ENCODE measurements at places on chromosomes 7 and 10.

DNA sequence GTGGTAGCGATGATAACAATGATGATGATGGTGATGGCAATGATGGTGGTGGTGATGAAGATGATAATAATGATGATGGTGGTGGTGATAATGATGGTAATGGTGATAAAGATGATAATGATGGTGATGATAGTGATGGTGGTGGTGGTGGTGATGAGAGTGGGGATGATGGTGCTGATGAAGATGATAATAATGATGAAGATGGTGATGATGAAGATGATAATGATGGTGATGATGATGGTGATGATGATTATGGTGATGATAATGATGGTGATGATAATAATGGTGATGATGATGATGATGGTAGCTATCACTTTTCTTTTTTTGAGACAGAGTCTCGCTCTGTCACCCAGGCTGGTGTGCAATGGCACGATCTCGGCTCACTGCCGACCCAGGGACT lies 144.5 kb upstream of the PCBD1 start:
- no peak for DNase-seq

DNA sequence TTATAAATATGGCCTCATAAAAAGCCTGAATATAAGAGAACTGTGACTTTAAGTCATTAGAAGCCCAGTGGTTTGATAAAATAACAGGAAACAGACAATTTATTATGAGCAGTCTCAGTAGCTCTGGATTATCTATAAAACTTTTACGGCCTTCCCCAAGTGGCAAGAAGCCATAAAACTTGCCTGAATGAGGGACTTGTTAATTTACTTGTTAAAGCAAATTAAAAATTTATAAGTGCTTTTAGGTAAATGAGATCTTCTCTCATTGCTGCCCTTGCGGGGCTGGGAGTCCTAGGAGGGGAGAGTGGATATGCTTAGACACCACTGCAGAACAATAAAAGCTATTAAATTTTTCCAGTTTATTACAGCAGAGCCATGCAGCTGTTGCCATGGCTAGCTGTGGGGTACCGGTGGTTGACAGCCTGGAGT lies 499.9 kb downstream of the AUTS2 start:
- DNase-seq, result no peak

GRCh38 chr7:119026391-119026790 lies 801.9 kb downstream of the ANKRD7 start:
- no peak for DNase-seq

- DNase-seq, result no peak
Measured at GRCh38 chr10:112184379-112184778, 814 bp upstream of the GPAM start.

- no peak for DNase-seq
Measured at GRCh38 chr7:39349452-39350123, 216.6 kb upstream of the YAE1 start.

- no peak for DNase-seq
Measured at GRCh38 chr10:131983780-131984179, 2.1 kb upstream of the BNIP3 start.

GRCh38 chr7:25260862-25261494 lies 32.7 kb upstream of the NPVF start:
- DNase-seq, result peak; percentile 4

GRCh38 chr10:121002586-121003205 lies 151.5 kb downstream of the WDR11 start:
- DNase-seq, result no peak

DNA sequence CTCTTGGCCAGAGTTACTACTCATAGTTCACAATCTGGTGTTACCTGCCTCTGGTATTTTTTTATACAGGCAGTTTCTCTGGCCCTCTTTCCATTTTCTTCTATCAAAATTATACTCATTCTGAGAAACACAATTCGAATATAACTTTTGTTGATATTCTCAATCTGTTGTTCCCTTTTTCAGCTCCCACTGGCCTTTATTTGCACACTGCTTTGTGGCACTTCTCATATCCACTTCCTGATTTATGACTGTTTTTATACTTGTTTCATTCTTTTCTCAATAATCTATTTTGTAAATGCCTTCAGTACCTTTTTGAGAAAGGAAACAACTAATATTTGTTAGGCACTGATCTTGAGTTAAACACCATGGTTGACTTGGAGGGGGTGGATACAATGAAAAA lies 93.8 kb upstream of the HDAC9 start:
- DNase-seq, result no peak

DNA sequence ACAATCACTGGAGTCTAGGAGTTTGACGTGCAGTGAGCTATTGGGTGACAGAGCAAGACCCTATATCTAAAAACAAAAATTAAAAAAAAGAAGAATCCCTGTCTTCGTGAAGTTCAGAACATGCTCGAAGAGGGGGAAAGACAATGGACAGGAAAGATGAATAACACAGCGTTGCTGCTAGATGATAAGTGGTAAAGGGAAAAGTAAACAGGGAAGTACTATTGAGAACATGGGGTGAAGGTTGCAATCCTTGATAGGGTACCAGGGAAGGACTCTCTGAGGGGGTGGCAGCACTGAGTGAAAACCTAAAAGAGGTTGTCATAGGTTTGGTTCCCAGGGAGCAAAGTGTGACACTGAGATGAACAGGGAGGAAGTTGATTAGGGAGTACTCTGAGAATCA lies 2.8 kb upstream of the ABRAXAS2 start:
- DNase-seq, result no peak

- DNase-seq, result no peak
Measured at GRCh38 chr7:51034521-51035264, 252.0 kb upstream of the GRB10 start.

- no peak for DNase-seq
Measured at GRCh38 chr10:101691081-101691480, 3.9 kb downstream of the FBXW4 start.

- DNase-seq, result no peak
Measured at GRCh38 chr7:157784041-157784835, 447.4 kb downstream of the DNAJB6 start.

DNA sequence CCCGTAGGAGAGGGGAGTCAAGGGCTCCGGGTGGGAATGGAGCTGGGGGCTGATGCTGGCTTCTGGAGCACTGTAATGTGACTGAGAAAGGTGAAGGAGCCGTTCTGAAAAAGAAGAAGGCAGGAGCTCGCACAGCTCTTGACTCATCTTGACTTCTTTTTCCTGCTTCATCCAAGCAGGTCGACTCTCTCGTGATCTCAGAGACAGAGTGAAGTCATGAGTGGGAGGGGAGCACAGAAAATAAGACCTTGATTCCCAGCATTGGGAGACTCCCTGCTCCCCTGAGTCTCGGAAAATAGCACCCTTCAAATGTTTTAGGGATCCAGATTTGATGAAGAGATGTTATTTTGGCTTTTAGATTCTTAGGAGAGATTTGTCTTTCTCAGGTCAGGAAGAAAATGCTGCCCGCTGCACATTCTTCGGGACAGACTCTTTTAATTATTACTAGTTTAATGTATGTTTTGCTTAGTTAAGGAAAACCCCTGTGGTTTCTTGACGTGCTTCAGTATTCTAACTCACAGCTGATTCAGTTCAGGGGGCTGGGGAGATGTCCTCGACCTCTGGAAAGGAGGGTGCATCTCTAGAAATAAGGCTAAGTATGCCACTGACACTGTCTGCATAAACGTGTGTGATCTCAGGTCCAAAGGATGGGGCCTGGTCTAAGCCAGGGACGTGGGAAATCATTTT lies 34.1 kb downstream of the EGFR start:
- DNase-seq, result no peak

GRCh38 chr10:27464993-27465392 lies 39.1 kb upstream of the RAB18 start:
- no peak for DNase-seq

DNA sequence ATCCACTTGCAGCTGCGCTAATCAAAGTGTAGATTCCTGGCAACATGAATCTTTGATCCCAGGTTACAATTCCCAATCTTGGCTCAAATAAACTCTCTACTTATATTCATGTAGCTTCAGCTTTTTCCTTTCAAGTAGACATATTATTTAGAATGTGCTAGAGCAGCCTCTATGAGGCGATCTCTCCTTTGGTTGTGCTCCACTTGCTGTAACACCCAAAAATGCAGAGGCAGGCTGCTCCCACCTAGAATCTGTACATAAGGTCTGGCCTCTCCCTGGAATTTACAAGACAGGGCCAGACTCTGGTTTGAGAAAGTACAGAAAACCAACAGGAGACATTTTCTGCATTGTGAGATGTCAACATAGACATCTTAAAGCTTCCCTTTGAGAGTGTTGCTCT lies 23.1 kb downstream of the ZNF107 start:
- no peak for DNase-seq

DNA sequence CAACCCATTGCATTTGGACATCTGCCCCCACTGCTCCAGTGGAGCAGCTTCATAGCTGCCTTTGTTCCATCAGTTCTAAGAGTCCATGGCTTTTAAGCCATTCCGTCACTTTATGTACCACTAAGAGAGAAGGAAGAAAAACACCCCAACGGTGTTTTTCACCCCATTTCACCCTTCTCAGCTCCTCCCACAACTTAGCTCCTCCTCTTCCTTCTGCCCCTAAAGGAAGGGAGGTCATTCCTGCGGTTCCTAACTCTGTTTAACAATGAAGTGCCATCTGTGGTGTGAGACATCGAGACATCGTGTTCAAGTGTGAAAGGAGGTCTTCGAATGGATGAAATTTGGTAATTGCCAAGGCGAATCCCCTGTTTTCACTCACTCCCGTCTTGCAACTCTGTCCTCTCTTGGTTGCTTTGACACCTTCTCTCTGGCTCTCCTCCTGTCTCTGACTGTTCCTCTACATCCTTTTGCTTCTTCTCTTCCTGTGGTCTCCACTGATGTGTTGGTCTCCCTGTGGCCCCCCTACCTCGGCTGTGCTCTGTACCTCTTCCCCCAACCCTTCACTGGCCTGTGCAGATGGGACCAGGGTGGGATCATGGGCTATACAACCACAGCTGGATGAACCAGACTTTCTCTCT lies 23.0 kb downstream of the SMKR1 start:
- no peak for DNase-seq

DNA sequence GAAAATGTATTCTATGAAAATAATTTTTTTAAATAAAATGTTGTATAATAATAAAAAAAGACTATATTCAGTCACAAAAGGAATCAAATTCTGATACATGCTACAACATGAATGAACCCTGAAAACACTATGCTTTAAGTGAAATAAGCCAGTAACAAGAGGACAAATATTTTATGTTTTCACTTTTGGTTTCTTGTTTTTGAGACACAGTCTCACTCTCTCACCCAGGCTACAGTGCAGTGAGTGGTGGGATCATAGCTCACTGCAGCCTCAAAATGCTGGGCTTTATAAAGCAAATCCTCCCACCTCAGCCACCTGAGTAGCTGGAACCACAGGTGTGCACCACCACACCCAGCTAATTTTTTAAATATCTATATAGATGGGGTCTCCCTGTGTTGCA lies 64.2 kb downstream of the CNOT4 start:
- DNase-seq, result no peak

DNA sequence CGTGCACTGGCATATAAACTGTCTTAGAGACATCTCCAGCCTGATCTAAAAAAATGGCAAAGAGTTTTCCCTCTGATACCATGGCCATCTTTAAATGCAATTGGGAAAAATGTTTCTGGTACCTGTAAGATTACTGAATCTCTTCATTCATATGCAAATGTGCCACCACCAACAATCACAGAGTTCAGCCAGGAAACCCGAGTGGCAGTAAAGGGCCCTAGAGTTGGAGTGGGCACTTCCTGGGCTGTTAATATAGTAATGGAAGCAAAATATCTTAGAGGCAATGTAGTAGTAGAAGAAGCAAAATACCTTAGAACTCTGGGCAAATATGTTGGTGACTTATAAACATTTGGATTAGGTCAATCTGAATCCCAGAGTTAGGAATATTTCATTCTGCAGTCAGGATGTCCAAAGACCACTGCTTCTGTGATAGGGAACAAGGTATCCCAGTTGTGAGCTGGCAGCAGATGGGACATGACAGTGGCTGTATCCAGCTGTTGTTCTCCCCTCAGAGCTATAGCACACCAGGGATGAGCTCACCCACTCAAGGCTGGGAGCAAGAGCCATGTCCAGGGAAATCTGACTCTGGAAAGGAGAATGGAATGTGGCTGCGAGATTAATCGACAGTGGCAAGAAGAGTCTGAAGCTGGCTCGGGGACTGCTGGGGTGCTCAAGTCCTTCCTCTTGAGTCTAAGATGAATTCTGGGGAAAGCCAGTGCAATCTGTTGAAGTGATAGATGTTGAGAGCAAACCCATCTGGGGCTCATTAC lies 332.1 kb downstream of the PHTF2 start:
- no peak for DNase-seq

DNA sequence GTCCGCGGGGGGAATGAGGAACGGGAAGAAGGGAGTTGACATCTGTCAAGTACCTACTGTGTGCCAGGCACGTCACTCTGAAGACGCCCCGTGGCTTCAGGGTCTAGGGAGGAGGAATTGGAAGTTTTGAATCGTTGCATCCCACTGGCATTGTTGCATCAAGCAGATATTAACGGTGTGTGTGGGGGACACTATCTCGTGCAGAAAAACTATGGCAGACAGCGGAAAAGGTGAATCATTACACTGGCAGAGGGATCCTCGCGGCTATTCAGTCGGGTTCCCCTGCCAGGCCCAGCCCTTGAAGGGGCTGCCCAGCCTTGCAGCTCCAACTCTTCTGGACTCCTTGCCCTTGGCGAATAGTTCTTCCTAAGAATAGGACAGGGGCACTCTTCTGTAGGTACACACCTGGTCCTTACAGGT lies 1.0 kb upstream of the KIAA1549 start:
- DNase-seq, result no peak

DNA sequence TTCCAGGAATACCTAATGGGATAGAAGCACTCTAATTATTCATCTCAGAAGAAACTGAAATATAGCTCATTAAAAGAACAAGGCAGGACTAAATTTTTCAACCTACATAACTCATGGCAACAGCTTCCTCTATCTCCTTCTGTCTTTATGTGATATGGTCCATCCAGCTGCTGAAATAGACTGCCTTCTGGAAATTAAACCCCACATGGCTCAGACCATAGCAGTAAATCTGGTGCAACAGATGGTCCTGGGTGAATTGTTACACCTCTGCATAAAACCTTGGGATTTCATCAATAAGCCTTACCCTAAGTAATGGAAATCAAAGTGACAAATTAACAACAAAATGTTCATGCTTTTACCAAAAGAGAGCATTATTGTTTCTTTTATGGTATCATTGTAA lies 205.6 kb upstream of the CSTF2T start:
- no peak for DNase-seq

DNA sequence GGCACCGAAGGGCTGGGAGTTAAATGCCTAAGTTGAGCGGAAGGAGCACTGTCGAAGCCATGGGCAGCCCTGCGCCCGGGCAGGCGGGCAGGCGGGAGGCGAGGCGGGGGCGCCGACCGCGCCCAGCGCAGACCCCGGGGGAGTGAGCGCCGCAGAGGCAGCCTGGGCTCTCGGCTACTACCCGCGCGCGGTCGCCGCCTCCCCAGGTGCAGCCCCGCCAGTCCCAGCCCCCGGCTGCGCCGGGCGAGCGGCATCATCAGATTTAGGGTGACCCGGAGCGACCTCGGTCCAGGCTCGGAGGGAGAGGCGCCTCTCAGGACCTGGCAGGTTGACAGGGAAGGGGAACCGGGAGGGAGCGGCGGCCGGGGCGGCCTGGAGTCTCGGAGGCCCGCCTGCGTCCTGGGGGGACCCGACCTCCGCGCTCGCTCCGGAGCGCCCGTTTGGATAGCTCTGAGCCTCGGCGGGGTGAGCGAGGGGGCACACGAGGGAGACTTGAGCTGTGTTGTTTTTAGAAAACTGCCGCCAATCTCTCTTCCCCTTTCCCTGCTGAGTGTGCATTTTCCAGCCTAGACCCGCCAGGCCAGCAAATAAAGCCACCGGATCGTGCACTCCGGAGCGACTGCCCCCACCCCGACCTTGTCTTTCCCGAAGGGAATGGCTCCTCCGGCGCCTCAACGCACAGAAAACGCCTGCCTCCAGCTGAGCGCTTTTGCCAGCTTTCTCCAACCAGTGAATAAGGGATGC lies 2.3 kb upstream of the NRP1 start:
- no peak for DNase-seq

- no peak for DNase-seq
Measured at GRCh38 chr7:79257959-79258358, 195.5 kb downstream of the MAGI2 start.
